ENCODE measurements at places on chromosomes 13 and 19.

DNA sequence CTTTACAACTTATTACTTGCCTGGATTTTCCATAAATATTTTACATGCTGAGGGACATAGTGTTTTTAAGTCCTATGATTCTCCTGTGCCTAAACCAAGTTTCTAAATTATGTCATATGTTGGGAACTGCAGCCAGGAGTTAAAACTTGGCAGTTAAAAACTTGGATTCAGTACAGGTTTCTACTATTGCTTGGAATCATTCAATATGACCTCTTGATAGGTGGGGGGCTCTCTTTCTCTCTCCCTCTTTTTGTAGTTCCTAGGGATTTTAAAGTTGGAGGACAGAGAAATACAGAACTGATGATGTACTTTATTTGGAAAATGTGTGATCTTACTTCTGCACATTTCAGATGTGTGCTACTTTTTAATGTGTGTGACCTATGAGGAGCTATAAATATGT lies 4.7 kb downstream of the CSNK1A1L start:
- no peak for DNase-seq

- no peak for DNase-seq
These were observed 1.1 kb downstream of the LSM14A start for GRCh38 chr19:34173193-34173956.

- no peak for DNase-seq
These were observed 956 bp upstream of the KLK4 start for GRCh38 chr19:50912102-50912599.

GRCh38 chr13:93254775-93255174 lies 28.2 kb downstream of the GPC6 start:
- DNase-seq = no peak

GRCh38 chr13:110412132-110412914 lies 105.2 kb downstream of the COL4A2 start:
- DNase-seq = peak; percentile 3

- DNase-seq = no peak
These were observed 370.2 kb downstream of the KCTD12 start for GRCh38 chr13:76516013-76516412.

DNA sequence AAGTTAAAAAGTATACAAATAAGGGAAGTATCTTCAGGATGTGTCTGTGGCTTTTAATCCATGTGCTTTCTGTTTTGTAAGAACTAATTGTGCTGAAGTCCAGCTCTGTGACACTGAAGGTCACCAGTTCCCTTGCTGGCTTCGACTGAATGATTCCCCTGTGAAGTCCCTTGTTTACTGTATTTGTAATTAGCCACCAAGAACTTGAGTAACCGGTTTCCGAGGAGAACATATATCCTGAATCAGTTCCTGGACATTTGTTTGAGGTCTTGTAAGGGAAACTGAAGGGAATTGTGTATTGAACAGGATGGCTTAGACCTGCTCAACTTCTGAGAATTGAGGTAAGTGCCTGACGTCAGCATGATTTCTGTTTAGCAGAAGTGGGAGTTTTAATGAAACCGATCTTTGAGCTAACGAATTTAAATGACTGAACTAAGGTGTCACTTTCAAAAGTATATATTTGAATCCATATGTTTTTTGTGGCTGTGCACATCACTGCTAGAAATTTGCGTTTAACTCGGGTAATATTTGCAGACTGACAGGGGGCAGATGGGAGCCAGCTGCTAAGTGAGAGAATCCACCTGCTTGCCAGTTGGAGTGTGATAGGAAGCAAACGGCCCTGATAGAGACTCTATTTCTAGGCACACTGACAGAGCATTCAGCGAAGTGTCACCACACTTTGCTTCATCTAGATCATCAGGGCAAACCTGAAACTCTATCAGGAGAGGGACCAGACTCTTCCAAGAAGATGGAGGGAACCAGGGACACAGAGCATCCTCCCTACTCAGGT lies 530.0 kb downstream of the RFC3 start:
- no peak for DNase-seq

DNA sequence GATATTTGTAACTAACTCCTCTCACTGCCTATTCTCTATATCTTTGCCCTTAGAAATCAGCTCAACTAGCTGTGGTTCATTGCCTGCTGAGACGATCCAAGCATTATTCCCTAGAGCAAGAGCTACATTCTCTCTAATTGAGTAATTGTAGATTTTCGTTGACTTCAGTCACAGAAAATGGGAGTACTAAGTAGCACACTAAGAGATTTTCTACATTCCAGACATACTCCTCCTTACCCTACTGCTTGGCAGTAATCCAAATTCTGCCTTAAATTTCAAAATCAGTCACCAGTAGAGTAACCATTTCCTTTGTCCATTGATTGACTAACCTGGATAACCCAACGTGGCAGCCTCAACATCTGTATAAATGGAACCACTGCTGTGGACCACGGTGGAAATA lies 1786.8 kb downstream of the SLITRK5 start:
- DNase-seq = no peak

DNA sequence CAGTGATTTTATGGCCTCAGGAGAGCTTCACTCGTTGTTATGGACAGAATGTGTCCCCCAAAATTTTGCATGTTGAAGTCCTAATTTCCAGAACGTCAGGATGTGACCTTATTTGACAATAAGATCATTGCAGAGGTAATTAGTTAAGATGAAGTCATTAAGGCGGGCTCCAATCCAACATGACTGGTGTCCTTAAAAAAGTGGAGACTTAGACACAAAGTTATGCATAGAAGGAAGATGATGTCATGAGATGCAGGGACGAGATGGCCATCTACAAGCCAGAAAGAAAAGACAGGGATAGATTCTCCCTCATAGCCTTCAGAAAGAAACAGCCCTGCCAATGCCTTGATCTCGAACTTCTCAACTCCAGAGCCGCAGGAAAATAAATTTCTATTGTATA lies 25.8 kb upstream of the SPATA13 start:
- no peak for DNase-seq

- DNase-seq = no peak
These were observed 135.0 kb downstream of the KDM4B start for GRCh38 chr19:5103812-5104410.

GRCh38 chr13:85879014-85879413 lies 79.8 kb upstream of the SLITRK6 start:
- DNase-seq = no peak

DNA sequence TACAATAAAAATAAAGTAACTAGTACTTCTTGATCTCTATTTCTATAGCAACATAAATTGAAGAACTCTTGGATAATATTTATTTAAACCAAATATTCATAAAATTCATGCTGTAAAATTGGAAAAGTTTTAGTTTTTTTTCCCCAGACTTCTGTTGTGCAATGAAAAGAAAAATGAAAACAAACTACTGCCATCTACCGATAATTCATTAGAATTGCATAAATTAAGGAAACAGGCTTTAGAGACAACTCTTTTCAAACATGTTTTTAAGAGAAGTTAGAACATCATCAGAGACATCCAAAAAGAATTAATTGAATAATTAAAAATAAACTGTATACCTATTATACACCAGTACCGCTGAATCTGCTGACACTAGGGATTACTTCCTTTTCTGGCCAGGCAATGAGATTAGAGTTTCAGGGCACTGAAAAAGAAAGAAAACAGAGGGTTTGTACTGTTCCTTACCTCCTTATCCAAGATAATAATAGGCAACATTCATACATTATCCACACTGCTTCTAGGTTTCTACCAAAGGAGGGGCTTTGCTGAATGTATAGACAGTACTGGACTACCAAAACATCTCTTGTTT lies 4.9 kb downstream of the CCDC122 start:
- DNase-seq = no peak

- no peak for DNase-seq
These were observed 11.2 kb upstream of the OR10H5 start for GRCh38 chr19:15776264-15776663.

GRCh38 chr19:34353546-34353945 lies 11.4 kb upstream of the GPI start:
- no peak for DNase-seq

GRCh38 chr13:74372511-74372910 lies 238.3 kb upstream of the KLF12 start:
- DNase-seq = no peak

DNA sequence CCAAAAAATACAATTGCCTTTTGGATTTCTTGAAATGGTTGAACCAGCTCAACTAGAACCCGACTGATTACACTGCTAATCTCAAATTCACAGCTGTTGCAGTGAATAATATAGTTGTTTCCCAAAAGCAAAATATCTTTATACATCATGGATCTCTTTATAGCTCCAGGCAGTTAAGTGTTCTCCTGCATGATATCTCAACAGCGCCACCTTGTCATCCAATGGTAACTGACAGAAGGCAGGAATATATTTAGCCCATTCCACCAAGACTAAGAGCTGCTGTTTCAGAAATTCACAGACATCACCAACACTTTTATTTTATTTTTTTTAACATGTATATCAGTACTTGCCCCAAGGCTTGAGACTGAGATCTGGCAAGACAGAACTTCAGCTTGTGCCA lies 1141.0 kb upstream of the PRR20A start:
- DNase-seq = no peak

- DNase-seq = no peak
These were observed 1.2 kb downstream of the TNFRSF19 start for GRCh38 chr13:23571431-23571830.

GRCh38 chr13:90420683-90421082 lies 926.8 kb upstream of the MIR17HG start:
- no peak for DNase-seq

DNA sequence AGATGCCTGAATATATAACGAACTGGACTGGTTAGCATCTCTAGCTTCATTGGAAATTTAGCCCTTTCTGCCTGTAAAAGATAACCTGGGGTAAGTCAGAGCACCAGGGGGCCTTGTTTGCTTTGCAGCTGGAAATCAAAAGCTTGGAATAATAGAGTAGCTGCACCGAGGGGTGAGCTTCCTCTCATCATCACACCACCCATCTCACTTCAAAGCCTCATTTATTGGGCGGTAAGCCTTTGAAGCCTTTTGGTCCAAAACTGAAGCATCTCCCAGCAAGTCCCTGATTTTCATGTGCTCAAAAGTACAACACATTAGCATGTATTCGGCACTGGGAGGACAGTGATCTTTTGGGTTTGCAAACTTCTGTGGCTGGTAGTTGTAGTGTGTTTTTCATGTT lies 405.1 kb downstream of the FOXO1 start:
- no peak for DNase-seq

DNA sequence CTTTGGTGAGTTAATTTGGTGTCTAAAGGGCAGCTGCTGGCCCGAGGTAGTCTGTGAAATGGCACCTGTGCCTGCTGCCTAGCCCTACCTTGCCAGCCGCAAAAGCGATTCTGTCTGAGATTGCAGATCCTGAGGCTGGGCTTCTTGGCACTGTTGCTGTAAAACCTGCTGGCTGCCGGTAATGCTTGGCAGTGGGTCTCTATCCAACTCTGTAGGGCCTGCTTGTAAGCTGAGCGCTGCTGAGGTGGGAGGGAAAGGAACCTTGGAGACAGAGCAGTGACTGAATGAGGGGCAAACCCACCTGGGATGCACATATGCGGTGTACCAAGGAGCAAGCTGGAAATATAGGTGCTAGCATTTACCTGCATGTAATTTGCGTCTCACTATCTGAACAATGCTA lies 11.7 kb downstream of the LCP1 start:
- no peak for DNase-seq

DNA sequence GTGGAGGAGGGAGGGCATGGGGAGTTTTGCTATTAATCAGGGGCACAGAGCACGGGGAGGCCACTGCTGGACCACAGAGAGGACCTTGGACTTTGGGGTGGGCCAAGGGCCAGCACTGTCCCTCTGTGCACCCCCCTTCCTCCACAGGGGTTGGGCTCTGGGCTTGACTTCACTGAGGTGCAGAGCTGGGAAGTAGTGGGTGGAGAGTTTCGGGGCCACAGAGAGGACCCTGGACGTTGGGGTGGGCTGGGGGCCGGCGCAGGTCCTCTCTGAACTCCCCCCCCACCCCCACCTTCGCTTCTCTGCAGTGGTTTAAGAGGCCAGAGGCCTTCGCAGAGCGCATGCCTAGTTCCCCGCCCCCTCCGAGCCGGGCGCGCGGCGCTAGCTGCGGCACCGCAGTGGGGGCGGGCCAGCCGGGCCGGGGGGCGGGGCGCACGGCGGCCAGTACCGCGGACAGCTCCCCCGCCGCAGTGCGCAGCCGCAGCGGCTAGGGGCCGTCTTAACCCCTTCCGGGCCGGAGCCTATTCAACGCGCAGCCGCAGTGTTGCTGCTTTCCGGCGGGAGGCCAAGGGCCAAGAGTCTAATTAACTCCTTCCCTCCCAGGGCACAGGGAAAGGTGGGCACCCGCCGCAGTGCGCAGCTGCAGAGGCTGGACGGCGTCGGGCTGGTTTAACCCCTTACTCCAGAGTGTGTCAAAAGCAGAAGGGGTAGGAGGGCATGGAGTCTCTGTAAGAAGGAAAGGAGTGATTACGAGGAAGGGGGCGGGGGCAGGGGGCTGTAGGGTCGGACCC lies 3.7 kb downstream of the KCNC3 start:
- DNase-seq = peak; percentile 52

- DNase-seq = no peak
These were observed 24.1 kb downstream of the DCAF15 start for GRCh38 chr19:13976446-13976845.

GRCh38 chr13:75993823-75994222 lies 357.7 kb downstream of the LMO7 start:
- DNase-seq = no peak

GRCh38 chr13:53121131-53121773 lies 92.6 kb downstream of the OLFM4 start:
- DNase-seq = no peak

GRCh38 chr19:51060973-51061372 lies 3.9 kb downstream of the KLK13 start:
- no peak for DNase-seq

DNA sequence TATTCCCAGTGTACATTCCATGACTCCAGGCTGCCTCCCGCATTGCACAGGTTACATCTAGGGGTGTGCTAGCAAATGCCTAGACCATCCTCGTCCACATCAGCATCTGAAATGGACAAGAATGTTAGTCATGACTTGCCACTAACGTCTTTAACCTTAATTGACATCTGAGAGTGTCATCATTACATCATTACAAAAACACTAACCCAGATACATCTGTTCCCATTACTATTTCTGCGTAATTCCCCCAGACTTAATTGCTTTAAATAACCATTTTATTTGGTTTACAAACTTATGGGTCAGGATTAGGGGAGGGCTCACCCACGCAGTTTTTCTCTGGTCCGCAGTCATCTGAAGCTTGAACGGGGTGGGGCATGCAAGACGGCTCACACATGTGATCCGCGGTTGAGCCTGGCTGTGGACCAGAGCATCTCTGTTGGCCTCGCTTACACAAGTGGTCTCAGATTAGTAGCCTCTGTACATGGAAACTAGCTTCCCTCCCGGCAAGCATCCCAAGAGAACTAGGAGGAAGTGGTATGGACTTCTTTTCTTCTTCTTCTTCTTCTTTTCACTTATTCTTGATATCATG lies 15.9 kb downstream of the KL start:
- DNase-seq = no peak

- DNase-seq = no peak
These were observed 6.5 kb upstream of the SSBP4 start for GRCh38 chr19:18412610-18413239.

- DNase-seq = no peak
These were observed 21.1 kb upstream of the NDUFS7 start for GRCh38 chr19:1362387-1363257.

DNA sequence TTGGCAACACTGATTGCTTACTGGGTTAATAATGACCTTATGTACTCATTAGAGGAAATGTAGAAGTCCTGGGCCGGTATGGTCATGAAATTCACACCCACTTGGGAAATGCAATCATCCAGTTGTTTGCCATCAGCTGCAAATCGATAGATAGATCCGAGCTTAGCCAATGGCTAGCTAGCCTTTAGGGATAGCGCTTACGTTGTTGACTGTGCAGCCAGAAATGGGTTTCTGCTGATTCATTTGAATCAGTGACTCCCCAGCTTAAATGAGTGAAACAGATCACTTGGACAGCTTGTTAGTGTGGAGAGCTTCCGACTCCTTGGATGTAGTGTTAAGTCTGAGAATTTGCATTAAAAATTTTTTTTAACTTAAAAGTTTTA lies 11.8 kb downstream of the IL17D start:
- no peak for DNase-seq

All from stimulated activated CD8-positive, alpha-beta memory T cell treated with anti-CD3 and anti-CD28 coated beads, Interleukin-4, amount 100 ng/mL, for 1 hour (primary cell).